Fibroblast of lung (primary cell): ENCODE measurements at places on chromosomes 1 and 21. TPM values are rescaled to one million over a fixed set of nuclear protein-coding genes. Genes with fewer than 3 reads are reported as not detected.

The SELP gene
- total RNA-seq, result not detected in 2 replicates

DNA sequence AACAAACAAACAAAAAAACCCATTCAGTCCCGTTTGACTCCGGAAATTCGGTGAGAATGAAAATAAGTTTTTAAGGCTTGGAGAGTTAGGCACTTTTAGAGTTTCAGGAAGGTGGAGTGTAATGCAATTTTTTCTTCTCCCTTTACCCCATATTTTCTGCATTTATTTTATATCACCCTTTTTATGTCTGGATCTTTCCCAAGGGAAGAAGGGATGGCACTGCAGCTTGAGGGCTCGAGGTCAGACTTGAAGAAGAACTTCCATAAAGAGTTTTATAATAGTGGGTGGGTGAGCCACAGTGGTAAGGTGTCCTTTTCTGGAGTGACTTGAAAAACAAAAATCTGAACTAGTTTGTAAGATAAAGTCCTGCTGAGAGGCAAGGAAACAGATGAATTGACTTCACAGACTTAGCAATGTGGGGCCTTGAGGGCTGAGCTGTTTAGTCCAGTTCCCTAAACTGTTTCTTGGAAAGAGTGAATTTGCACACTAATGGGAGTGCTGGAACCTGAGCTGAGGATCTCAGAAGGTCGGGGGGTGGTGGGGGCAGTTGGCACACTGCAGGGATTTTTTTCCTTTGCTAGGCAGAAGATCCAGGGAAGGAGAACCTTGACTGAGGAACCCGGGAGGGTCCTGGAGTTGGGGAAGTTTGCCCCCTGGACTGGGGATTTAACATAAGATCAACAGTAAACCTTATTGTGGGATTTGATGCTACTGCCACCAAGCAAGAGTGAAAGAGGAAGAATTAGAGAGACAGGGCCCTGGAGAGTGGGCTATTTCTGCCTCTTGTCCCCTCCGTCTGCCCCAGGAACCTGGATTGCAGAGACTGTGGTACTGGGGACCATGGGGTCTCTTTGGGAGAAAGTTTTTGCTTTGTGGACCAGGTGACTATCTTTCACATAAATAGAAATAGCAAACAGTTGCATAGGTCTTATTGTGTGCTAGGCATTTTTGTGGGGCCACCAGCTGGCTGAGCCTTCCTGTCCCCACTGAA is 1.8 kb upstream of the MEX3A start:
- DNase-seq, result no peak
- no peaks in the 10 kb centered on the region for H3K27me3 ChIP-seq
- H3K4me1 ChIP-seq, result peaks cover 3% of the 10 kb centered on the region

DNA sequence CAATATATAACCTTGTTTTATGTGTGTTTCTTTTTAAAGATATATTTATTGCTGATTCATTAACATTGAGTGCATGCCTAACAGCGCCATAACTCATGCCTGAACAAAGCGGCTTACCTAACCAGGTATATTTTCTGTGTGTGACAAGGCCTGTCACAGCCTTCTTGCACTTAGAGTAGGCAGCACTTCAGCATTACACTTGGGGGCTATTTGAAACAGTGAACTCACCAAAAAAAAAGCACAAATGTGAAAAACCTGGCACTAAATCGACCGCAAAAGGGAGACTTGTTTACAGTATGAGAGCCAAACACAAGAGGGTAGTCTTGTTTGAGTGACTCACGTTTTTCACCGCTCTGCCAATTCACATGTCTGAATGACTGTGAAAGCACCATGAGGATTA is 111.7 kb downstream of the DISP1 start:
- no peak overlapping the region for H3K27ac ChIP-seq
- H3K4me3 ChIP-seq, result no peak overlapping the region

- H3K4me3 ChIP-seq, result no peak overlapping the region
- DNase-seq, result no peak
- no peaks in the 10 kb centered on the region for H3K27me3 ChIP-seq
- H3K36me3 ChIP-seq, result no peaks in the 10 kb centered on the region
- no peak overlapping the region for H3K27ac ChIP-seq
Observed at GRCh38 chr1:69256036-69256435, 311.7 kb upstream of the LRRC7 start.
